ENCODE measurements at places on chromosomes 12 and 14.
A peak's percentile ranks its signal among the peaks of the same experiment; 100 is the strongest.

GRCh38 chr12:113392988-113393579 lies 10.6 kb downstream of the SDS start:
- DNase-seq: peak; percentile 14

GRCh38 chr12:53739214-53740129 lies 12.2 kb upstream of the CALCOCO1 start:
- DNase-seq: no peak

DNA sequence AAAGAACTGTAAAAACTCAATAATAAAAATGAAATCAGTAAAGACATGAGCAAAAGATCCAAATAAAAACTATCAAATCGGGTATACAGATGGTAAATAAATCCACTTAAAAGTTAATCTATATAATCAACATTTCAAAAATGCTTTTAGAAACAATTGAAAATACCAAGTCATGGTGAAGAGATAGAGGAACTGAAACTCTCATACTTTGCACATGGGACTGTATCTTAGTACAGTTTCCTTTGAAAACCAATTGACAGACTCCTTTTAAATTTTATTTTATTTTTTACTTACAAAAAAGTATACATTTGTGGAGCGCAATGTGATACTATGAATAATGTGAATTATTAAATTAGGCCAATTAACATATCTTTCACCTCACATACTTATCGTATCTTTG lies 98.6 kb upstream of the FAR2 start:
- DNase-seq: no peak

GRCh38 chr12:22180705-22181104 lies 134.7 kb downstream of the CMAS start:
- no peak for DNase-seq

- DNase-seq: no peak
These were observed 118.2 kb downstream of the SCARB1 start for GRCh38 chr12:124745465-124745890.

GRCh38 chr12:52359621-52360061 lies 7.6 kb downstream of the KRT85 start:
- no peak for DNase-seq

DNA sequence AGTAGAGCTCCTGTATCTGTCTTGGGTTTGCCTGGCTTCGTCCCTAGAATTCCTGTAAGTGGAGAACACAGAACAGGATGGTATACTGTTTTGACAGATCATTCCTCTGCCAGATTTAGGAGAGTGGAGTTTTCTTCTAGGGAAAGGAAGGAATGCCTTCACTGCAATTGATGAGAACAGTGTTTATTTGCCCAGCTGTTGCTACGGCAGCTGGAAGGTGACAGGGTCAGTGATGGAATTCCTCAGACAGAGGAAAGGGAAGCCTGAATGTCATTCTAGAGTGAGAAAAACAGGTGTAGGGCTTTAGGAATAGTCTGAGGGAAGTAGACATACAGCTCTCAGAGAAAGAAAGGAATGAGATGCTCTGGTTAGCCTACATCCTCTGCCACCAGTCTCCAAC lies 11.7 kb downstream of the CSRNP2 start:
- no peak for DNase-seq

GRCh38 chr12:39902821-39903220 lies 203.1 kb downstream of the SLC2A13 start:
- peak; percentile 68 for DNase-seq

GRCh38 chr14:92750994-92751400 lies 2.6 kb upstream of the LGMN start:
- no peak for DNase-seq

GRCh38 chr12:107373238-107373809 lies 280.0 kb upstream of the CRY1 start:
- DNase-seq: no peak

- DNase-seq: peak; percentile 96
These were observed 39.7 kb downstream of the KRT80 start for GRCh38 chr12:52151837-52152783.

DNA sequence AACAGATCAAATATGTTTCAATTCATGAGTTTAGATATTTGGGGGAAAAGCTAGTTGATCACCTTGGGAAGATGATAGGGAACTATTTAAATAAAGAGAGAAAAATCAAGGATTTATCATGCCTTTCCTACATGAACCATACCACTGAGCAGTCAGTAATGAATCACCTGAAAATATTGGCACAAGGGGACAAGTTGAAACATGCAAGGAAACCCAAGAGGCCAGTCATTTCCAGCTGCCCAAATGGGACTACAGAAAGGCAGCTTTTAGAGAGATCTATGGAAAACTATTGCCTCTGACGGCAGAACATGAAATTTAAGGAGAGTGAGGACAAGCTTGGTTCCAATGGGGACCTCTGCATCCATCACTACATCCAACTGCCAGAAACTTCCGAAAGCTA lies 14.1 kb upstream of the ETV6 start:
- peak; percentile 93 for DNase-seq

- peak; percentile 11 for DNase-seq
These were observed 14.5 kb downstream of the CAPZA3 start for GRCh38 chr12:18752280-18752920.

DNA sequence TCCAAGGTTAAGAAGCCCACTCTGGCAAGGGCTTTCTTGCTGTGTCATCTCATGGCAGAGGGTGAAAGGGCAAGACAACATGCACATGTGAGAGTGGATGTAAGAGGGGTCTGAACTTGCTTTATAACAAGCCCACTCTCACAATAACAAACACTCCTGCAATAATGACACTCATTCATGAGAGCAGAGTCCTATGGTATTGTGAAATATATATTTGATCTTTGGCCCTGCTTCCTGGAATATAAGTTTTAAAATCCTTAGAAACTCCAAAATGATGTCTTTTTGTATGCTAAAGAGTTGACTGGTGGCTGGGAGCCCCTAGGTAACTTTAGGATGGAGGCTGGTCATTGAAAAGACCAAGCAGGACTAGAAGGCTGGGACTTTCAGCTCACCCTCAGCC lies 51.8 kb downstream of the TSPAN8 start:
- DNase-seq: no peak

- no peak for DNase-seq
These were observed 751.0 kb upstream of the TMEM132C start for GRCh38 chr12:127515941-127516340.

GRCh38 chr14:100731846-100732765 lies 5.4 kb downstream of the DLK1 start:
- DNase-seq: no peak

DNA sequence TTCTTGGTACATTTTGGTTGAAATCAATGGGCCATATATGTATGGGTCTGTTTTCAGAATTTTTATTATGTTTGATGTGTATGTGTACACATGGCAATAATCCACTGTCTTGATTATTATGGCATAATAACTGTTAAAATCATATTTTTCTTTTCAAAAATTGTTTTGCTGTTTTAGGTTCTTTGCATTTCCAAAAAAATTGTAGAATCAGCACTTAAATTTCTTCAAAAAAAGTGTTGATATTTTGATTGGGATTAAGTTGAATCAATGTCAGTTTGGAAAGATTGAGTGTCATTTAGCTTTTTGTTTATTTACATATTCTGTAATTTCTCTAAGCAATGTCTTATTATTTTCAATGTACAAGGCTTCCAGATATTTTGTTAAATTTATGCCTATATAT lies 154.1 kb downstream of the SLC5A8 start:
- DNase-seq: no peak

- DNase-seq: no peak
These were observed 187.4 kb downstream of the LRIG3 start for GRCh38 chr12:58732894-58733293.

- no peak for DNase-seq
These were observed 19.4 kb downstream of the MAX start for GRCh38 chr14:65082930-65083329.

- DNase-seq: peak; percentile 94
These were observed 103.4 kb upstream of the MAP1LC3B2 start for GRCh38 chr12:116455540-116456329.

DNA sequence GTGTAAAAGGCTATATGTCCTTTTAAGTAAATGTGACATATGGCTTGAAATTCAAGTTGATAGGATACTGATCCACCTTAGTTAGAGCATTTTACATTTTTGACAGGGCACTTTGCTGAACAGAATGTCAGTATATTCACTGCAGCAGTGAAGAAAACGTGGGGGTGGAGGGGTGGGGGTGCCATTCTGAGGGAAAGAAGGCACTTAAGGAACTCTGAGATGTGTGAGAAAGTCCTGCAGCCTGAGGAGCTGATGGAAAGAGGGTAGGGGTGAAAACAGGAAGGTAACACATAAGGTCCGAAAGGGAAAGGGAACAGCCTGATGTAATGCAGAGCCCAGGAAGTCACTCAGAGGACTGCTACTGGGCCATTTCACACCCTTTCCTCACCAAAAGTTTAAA lies 265.5 kb upstream of the GRIP1 start:
- no peak for DNase-seq

DNA sequence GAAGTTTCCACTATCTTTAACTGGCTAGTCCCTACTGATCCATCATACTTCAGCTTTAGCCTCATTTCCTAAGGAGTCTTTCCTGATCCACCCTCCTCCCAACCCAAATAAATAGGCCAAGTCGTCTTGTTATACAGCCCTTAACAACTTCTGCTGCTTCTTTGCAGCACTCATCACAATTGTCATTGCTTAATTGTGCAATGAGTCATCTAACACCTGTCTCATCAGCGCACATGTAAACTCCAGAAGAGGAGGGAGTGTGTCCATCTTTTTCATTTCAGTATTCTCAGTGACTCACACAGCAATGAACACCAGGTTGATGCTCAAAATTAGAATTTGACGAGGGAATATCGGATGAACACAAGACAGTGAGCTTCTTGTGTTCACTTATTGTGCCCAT lies 87.3 kb downstream of the SUDS3 start:
- DNase-seq: peak; percentile 21

- DNase-seq: no peak
These were observed 54.6 kb downstream of the TSPAN11 start for GRCh38 chr12:30980955-30981662.

DNA sequence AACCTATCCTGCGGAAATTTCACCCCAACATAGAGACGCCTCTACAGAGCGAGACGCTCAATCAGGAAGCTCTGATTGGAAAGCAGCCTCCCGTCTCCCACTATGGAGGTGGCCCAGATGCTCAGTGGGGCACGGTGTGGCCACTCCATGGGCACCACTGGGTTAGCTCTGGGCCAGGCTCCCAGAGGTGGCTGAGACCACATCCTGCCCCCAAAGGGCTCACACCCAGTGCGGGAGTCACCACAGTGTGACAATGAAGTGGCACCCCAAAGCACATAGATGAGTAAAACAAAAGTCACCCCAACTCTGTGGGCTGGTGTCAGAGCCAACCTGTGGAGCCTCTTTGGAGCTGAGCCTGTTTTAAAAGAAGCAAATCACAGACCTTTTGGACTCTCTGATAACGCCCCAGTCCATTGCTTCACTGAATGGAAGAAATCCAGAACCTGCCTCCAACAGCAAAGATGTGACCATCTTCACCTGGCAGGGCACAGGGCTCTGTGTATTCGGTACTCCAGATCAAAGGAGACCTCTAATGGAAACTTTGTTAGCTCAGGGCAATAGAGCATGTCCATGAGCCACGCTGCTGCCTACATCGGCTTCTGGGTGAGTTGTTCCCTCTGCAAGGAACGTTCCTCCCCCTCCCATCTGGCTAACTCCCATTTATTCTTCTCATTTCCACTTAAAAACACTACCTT lies 19.6 kb downstream of the CLMN start:
- no peak for DNase-seq

- no peak for DNase-seq
These were observed 115.1 kb downstream of the BEGAIN start for GRCh38 chr14:100472094-100472455.

DNA sequence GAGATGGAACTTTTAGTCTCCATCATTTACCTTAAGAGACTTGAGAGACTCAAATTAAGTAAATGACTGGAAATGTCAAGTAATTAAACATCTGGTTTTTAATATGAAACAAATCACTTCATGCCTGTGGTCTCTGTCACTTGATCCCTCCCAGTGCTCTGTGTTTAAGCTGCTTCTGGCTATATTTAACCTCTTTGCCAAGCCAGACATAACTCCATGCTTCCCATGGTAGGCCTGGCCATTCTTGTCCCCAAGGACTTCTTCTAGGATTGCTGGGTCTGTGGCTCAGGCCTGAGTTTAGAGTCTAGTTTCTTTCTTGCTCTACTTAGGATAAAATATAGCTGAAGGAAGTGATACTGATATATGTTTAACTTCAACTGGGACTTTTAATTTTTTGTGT lies 1013.6 kb downstream of the FLRT2 start:
- no peak for DNase-seq

- peak; percentile 72 for DNase-seq
These were observed 145.7 kb downstream of the GALC start for GRCh38 chr14:87847216-87847755.

GRCh38 chr14:45621731-45622130 lies 368.7 kb upstream of the MIS18BP1 start:
- no peak for DNase-seq

GRCh38 chr12:60106214-60106613 lies 510.4 kb downstream of the SLC16A7 start:
- peak; percentile 18 for DNase-seq

DNA sequence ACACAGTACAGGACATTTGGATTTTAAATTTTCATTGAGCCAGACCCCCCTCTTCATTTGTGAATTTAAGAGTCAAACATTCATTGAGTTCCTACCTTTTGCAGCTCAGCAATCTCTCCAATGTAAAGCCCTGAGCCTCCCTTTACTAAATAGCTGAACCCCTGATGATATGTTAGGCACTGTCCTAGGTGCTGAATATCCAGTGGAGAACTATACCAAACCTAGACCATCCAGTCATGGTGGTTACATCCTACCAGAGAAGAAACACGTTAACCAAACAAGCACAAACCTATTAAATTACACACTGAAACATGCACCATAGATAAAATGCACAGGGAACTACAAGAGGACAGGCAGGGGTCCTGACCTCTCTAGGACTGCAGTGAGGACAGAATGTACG lies 1585.3 kb upstream of the TMEM132C start:
- no peak for DNase-seq

DNA sequence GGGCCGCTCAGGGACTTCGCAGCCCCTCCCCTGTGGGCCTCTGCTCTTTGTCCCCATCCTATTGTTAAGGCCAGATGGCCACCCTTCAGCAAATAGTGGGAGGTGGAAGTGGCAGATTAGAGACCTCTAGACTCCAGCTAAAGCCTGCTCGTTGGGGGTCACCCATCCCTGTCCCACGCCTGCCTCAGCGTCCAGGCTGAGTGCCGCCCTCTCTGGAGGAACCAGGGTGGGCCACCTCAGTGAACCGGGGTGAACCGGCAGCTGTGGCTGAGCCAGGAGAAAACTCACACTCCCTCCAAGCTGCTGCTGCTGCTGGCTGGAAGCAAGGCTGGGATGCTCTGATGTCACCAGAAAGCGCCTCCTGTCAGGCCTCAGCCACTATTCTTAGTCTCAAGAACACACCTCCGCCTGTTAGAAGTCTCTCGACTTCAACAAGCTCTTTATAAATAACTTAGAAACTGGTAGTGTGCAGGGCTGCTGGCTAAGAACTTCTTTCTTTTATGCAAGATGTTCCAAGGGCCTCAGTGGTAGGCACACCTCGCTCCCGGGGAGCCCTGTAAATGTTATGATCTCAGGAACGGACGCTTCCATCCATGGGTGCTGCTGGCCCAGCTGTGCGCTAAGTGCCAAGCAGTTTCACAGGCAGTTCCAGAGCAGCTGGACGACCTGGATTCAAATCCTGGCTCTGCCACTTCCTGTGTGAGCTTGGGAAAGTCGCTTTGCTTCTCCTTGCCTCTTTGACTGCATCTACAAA lies 19.8 kb upstream of the TESC start:
- no peak for DNase-seq

- DNase-seq: no peak
These were observed 37.6 kb downstream of the RTL1 start for GRCh38 chr14:100865682-100866591.

- no peak for DNase-seq
These were observed 71.9 kb downstream of the PHETA1 start for GRCh38 chr12:111296906-111297463.
